ENCODE measurements at places on chromosomes 5 and 9.

GRCh38 chr5:55226934-55227663 is at the start of gene MCIDAS:
TSS of gene MCIDAS (minus strand) at chr5:55227315. CDS start at chr5:55227138, 177 bp downstream.
- peak; percentile 79 for DNase-seq

DNA sequence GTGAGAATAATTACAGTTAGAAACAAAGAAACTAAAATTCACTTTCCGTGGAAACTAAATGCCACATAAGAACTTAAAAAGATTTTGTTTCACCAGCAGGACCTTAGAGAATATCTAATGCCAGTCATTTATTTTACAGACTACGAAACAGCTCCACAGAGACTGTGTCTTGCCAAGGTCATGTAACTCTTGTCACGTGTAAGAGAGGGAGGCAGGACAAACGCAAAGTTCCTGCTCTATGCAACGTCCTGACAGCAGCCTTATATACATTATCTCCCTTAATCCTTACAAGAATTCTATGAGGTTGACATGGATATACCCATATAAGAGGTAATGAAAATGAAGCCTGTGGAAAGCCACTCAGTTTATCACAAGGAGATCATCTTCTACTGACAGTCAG is 39.4 kb downstream of the CTNNAL1 start:
- no peak for DNase-seq

GRCh38 chr9:123296174-123296573 is 27.8 kb upstream of the STRBP start:
- no peak for DNase-seq

GRCh38 chr5:41869151-41869723 is 988 bp downstream of the OXCT1 start:
- DNase-seq: no peak

GRCh38 chr9:35730486-35730854 is 1.5 kb downstream of the TLN1 start:
- no peak for DNase-seq

- DNase-seq: no peak
Observed at GRCh38 chr9:33447799-33448553, 583 bp upstream of the AQP3 start.

DNA sequence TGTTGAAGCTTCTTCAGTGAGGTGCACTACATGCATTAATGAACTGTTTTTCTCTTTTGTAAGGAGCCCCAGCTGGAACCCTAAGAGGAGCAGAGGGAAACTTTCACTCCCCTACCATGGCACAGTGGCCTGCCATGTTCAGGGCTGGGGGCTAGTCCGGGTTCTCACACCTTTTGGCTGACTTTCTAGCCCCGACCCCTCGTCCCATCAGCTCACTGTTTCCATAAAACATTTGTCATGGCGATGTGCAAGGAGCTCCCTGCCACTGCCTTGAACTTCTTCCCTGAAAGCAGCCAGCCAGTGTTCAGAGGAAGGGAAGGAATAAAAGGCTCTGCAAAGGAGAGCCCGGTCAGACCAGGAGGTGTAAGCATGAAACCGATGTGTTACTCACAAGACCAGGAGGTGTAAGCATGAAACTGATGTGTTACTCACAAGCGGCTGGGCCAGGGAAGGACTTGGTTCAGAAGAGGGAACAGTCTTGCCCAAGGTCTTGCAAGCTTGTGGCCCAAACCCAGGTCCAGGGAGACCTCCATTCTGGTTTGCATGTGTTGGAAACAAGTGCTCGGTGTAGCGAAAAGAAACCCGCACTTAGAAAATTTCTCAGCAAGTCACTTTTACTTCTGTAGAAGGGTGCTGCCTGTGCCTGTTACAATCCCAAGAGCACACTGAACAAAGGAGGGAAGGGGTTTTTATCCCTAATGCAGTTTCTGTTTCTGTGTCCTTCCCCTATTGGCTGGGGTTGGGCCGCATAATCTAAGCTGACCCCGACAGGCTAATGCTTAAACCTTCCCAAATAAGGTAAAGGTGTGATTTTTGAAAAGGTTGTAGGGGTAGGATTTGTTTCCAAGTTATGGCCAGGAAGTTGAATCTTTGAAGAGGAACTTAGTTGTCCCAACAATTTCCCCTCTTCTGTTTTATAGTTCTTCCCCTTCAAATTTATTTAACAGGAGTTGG is 3.4 kb upstream of the ABO start:
- DNase-seq: no peak

DNA sequence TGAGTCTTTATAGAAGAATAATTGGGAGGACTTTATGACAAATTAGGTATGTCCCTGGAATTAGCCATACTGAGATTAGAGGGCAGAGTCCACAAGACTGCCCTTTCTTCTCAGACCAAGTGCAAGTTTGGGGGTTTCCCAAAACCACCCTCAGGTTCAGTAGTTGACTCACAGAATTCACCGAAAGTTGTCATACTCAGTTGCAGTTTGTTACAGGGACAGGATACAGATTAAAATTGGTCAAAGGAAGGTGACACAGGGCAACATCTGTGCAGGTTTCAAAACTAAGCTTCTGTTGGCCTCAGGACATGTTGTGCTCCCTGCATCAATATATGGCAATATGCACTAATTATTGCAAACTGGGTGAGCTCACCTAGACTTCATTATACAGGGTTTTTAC is 3.8 kb downstream of the RANBP17 start:
- no peak for DNase-seq

GRCh38 chr5:154397652-154398406 is 48.0 kb upstream of the SAP30L start:
- no peak for DNase-seq
